ENCODE measurements at places on chromosomes 11 and 22. TPM values are rescaled to one million over a fixed set of nuclear protein-coding genes. Genes with fewer than 3 reads are reported as not detected.

SLC25A17 gene
- total RNA-seq = 21.6 TPM

MIAT gene
- total RNA-seq = 0.17 TPM

HMOX1 gene
- 19.9 TPM for total RNA-seq

CD3E gene
- total RNA-seq = not detected

SMIM35 gene
- total RNA-seq = not detected

NXPE1 gene
- not detected for total RNA-seq

RAB38 gene
- 3.8 TPM for total RNA-seq

CREB3L1 gene
- total RNA-seq = 60.9 TPM

OR52H1 gene
- not detected for total RNA-seq

BRSK2 gene
- 0.09 TPM for total RNA-seq

CSRP3 gene
- not detected for total RNA-seq
